ENCODE measurements at places on chromosomes 12 and 14.

DNA sequence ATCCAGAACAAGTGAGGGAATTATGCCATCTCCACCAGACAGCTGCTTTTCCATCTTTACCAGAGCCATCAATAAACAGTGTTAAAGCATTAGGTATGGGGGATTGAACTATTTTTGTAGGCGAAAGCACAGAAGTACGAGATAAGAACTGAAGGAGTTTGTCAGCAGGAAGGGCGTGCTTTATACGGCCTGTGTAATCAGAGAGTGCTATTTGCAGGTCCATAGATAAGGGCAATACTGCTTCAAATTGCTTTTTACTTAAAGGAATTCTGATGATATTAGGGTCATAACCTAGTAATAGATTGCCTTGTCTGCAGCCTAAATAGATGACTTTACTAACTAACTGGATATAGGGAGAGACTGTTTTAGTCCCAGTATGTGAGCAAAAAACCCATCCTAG lies 20.3 kb upstream of the CLEC4E start:
- no peak for DNase-seq

- no peak for DNase-seq
Measured at GRCh38 chr12:127300075-127300474, 966.9 kb upstream of the TMEM132C start.

- no peak for DNase-seq
Measured at GRCh38 chr12:127507341-127507740, 759.6 kb upstream of the TMEM132C start.

DNA sequence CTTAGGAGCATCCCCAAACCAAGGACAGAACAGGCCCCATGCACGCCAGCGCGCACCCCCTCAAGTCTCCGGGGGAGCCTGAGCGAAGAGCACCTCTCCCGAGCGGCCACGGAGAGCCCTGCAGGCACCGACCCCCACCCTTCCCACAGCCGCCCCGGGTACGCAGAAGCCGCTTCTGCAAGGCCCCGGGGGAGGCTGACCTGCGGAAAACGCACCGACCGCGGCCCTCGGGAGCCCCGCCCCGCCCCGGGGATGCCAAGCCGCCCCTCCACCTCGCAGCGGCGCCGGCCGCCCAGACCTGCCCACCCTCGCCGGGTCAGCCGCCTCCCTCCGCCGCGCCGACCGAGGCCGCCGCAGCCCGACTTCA lies 385 bp downstream of the CAPRIN2 start:
- DNase-seq = no peak

GRCh38 chr12:122182887-122183587 lies at the start of gene LRRC43:
Gene LRRC43, plus strand, starts transcription at chr12:122183123. Its CDS starts 22 bp downstream, at chr12:122183145.
- DNase-seq = no peak

GRCh38 chr14:72731252-72732020 lies 162.5 kb downstream of the DPF3 start:
- DNase-seq = no peak

- DNase-seq = no peak
Measured at GRCh38 chr14:43362586-43362985, 1144.5 kb downstream of the FSCB start.

- DNase-seq = no peak
Measured at GRCh38 chr12:52946797-52947547, 1.9 kb upstream of the KRT18 start.

- DNase-seq = no peak
Measured at GRCh38 chr14:91745344-91745743, 13.5 kb upstream of the CATSPERB start.

DNA sequence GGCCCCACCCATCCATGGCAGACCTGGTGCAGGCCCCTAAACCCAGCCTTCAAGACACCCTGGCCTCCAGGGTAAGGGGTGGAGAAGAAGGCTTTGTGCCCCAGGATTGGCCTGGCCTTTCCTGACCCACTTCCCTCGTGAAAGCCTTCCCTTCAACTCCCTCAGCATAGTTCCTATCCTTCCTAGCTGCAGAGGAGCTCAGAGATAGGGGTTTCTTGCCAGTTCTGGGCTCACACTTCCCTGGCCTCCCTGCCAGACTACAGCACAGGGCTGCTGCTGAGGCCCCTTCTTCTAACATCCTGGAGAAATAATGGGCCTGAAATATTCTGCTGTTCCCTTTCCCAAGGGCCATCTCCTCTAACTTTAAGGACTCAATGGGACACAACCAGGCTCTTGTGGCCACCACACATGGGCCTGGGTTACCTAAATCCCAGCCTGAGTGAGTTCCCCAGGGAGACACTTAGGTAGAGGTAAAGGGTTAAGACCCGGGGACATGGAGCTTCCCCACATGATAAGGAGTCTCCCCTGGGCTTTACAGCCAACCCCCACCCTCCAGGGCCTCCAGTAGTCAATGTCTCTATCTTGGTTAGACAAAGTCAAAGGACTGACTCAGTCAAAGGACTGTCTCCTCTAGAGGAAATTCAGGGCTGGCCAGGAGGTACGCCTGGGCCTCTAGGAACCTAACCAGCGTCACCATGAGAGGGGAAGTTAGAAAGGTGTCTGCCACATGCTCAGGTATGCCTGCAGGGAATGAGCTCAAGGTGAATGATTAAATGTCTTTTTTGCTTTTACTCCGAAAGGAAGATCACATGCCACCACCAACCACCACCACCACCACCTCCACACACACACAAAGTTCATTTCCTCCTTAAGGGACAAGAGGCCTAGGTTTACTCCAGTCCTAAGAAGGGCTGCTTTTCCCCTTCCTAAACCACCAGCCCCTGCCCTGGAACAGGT lies 7.1 kb downstream of the ZFP36L1 start:
- DNase-seq = no peak

DNA sequence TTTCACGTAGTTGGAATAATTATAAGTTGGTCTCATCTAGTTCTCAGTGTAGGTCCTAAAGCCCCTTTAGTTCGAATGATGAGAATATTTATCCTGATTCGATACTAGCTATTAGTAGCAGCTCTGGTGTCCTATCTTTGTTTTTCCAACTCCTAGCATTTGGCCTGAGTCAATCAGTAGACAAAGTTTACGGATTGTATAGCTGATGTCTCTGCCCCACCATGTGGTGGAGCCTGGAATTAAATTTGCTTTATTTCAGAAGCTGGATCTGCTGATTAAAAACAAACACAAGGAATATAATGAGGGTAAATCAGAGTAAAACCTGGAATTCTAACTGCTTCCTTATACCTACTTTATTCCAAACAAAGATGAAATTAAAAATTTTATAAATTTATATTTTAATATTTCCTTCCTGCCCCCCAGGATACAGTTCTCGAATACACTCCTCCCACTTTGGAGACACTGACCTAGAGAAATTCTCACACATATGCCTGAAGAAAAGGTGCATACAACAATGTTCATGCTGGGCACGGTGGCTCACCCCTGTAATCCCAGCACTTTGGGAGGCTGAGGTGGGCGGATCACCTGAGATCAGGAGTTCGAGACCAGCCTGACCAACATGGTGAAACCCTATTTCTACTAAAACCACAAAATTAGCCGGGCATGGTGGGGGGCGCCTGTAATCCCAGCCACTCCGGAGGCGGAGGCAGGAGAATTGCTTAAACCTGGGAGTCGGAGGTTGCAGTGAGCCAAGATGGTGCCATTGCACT lies 7.6 kb upstream of the BRMS1L start:
- peak; percentile 35 for DNase-seq

GRCh38 chr12:94712815-94713515 lies 62.6 kb upstream of the TMCC3 start:
- no peak for DNase-seq

- no peak for DNase-seq
Measured at GRCh38 chr14:68234101-68234905, 414.7 kb downstream of the RAD51B start.

GRCh38 chr12:105204916-105205315 lies 31.1 kb downstream of the APPL2 start:
- no peak for DNase-seq

GRCh38 chr12:131437706-131438492 lies 273.0 kb upstream of the SFSWAP start:
- no peak for DNase-seq

DNA sequence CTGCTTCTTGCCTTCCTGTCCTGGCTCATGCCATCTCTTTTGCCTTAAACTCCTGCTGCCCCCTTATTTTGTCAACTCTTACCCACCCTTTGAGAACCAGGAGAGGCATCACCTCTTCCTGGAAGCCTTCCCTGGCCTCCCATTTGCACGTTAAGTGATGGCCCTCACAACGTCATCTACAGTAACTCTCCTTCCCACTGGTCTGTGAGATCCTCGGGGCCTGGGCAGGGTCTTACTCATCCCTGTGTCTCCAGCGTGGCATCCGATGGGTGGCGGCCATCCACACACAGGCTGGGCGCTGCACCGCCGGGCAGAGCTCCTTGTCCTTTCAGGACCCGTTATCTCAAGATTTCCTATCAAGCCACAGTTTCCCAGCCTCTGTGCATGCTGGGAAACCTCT lies 16.8 kb upstream of the CACNA2D4 start:
- DNase-seq = no peak

- DNase-seq = no peak
Measured at GRCh38 chr12:56574210-56574609, 52.6 kb downstream of the RBMS2 start.

GRCh38 chr12:79689061-79689476 lies 1.7 kb downstream of the PAWR start:
- DNase-seq = no peak

GRCh38 chr12:84113666-84114065 lies 798.9 kb downstream of the SLC6A15 start:
- no peak for DNase-seq

DNA sequence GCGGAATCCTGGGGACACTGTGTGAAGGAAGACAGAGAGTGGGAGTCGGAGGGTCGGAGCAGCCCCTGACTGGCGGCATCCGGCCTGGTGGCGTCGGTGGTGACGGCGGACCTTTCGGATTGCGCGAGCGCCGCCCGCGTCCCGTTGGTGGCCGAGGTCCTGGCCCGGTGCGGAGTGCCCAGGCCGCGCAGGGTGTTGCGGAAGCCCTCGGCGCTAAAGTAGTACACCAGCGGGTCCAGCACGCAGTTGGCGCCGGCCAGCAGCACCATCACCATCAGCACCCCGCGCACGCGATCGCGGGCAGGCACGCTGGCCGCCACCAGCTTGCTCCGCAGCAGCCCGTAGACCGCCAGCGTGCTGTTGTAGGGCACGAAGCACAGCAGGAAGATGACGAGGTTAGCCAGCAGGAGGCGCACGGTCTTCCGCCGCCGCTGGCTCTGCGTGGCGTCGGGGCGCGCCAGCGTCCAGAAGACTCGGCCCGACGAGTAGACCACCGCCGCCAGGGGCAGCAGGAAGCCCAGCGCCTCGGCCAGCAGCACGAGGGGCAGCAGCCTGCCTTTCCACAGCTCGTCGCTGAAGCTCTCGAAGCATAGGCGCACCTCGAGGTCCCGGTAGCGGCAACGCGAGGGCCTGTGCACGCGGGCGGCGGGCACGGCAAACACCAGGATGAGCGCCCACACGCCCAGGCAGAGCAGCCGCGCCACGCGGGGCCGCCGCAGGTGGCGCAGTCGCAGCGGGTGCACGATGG lies 13.1 kb upstream of the CHD4 start:
- no peak for DNase-seq

DNA sequence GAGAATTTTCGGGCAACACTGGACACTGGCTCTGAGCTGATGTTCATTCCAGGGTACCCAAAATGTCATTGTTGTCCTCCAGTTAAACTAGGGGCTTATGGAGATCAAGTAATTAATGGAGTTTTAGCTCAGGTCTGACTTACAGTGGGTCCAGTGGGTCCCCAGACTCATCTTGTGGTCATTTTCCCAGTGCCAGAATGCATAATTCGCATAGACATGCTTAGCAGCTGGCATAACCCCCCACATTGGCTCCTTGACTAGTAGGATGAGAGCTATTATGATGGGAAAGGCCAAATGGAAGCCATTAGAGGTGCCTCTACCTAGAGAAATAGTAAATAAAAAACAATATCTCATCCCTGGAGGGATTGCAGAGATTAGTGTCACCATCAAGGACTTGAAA lies 818.9 kb downstream of the TMTC2 start:
- no peak for DNase-seq

GRCh38 chr12:91591639-91591987 lies 409.0 kb upstream of the DCN start:
- no peak for DNase-seq

DNA sequence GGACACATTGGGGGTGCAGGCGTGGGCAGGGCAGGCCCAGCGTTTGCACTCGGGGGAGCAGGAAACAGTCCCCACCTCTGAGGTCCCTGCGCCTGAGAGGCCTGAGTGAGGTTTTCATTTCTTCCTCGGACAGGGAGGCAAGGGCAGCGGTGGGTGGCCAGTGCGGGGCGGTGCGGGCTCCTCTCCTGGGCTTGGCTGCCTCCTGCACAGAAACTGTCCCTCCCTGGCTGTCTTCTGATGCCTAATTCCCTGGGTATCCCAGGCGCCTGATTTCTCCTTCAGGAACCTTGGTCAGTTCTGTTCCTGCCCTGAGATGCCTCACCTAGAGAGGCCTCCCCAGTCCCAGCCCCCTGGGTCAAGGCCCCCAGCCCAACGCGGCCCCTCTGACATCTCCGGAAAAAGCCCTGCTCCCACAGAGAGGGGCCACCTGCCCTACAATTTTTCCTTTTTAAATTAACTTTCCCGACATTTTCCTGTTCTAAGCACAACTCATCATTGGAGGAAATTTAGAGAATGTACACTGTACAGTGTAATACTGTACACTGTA lies 260.3 kb downstream of the ADGRD1 start:
- no peak for DNase-seq

DNA sequence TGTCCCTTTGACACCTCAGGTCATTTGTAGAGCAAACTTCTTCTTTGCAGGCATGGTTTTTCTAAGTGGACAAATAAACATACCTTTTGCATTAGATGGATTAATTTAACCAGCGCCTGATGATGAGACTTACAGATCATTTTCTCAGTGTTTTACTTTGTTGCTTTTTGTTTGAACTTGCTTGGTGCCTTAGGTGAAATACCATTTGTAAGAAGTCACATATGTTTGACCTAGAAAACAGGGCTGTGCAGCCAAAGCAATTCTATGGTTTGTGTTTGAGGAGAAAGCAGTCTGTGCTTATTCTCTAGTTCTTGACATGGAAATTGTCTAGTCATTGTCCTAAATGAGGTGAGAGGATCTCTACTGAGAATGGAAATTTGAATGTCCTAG lies 111.1 kb downstream of the DIP2B start:
- DNase-seq = no peak

DNA sequence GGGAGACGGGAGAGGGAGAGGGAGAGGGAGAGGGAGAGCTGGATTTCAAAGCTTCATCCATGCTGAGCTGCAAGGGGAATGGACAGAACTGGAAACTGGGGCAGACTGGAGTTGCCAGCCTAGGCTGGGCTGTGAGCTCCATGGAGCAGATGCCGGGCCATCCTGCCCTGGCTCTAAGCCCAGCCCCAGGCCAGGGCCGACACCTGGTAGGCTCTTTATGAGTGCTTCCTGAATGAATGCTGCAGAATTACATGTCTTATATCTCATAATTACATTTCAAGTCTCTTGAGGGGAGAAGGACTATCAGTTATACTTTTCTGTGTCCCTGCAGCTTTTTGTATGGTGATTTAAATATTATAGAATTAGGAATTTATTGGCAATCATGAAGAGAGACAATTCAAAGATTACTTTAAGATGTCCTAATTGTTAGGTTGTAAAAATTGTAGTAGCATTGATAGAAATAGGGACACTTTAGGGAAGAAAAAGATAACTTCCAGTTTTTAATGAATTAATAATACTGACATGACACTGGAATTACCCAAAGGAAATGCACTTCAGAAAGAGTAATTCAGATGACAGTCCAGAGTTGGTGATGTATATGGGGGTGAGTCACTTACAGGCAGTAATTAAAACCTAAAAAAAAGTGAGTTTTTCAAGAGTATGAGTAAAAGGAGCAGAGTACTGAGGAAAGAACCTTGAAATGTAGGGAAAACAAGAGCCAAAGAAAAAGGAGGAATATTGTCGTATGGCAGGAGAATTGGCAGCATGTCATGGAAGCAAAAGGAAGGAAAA lies 29.0 kb downstream of the SCYL2 start:
- DNase-seq = no peak

Data from KG1 (cell line).